ENCODE measurements at places on chromosomes 4 and X.

- no peak for DNase-seq
Measured at GRCh38 chr4:636628-637159, 11.3 kb downstream of the PDE6B start.

DNA sequence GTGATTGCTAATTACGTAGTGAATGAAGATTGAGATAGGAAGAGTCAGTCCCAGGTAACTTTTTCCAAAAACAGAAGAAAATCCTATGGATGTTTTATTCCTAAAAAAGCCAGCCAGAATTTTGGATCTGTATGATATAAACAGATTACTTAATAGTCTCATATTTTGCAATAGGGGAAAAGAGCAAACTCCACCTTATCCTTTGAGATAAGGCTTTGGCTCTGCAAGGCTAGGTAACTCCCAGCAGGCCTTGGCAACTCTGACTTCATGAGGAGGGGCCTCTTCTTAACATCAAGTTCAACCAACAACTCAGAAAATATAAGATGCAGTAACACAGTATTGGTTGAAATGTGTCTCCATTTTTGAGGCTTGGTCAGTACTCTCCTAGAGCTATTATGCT, 98.7 kb upstream of the SLC4A4 start:
- DNase-seq = no peak

- DNase-seq = no peak
Measured at GRCh38 chr4:179130122-179130714, 1688.0 kb upstream of the AGA start.

DNA sequence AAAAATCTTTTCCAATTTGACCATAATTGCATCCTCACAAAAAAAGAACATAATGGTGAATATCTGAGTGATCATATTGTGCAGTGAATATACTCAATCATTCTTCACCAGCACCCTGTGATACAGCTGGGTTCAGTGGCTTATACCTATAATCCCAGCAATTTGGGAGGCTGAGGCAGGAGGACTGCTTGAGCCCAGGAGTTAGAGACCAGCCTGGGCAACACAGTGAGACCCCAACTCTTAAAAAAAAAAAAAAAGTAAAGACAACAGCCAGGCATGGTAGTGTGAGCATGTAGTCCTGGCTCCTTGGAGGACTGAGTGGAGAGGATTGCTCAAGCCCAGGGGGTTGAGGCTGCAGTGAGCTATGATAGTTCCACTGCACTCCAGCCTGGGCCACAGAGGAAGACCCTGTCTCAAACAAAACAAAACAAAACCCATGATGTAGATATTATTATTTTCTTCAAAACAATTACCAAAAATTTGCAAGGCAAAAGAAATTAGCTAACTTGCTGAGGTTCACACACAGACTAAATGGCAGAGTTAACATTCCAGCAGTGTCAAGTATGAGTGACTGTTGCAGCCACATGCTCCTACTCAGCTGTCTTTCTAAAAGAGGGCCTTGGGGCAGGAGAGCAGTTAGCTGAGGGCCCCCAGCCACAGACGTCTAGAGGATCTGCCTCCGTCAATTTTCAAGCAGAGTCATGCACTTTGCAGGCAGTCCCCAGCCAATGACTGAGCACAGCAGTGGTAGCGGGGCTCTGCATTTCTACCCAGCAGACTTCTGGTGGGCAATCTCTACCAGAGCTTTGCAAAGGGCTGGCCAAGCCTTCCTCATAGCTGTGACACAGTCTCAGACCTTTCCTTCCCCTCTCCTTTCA, 33.4 kb downstream of the ADGRA3 start:
- no peak for DNase-seq

- DNase-seq = no peak
Measured at GRCh38 chrX:122625821-122626220, 558.3 kb upstream of the GRIA3 start.

- no peak for DNase-seq
Measured at GRCh38 chr4:148445860-148446330, 3.7 kb upstream of the NR3C2 start.

GRCh38 chrX:110053453-110053852, 50.5 kb downstream of the TMEM164 start:
- DNase-seq = no peak

DNA sequence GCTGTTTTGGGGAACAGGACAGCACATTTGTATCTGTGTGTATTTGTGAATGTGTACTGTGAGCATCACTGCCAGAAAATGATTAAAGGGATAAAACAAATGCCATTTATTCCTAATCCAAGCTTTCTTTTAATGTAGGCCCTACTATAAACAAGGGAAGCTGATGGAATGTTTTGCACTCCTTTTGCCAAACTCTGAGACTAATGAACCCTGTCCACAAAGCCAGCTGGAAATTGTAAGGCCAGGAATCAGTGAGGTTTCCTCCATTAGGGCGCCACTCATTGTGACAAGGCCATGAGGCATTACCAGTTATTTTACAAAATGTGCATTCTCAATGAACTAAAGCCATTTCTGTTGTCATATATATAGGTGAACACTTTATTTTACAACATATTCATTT, 163.0 kb upstream of the NAP1L5 start:
- no peak for DNase-seq

GRCh38 chr4:66681962-66682361, 863.3 kb downstream of the CENPC start:
- DNase-seq = no peak
